ENCODE measurements at places on chromosomes 3 and 15. TPM values are rescaled to one million over a fixed set of nuclear protein-coding genes. Genes with fewer than 3 reads are reported as not detected.

DNA sequence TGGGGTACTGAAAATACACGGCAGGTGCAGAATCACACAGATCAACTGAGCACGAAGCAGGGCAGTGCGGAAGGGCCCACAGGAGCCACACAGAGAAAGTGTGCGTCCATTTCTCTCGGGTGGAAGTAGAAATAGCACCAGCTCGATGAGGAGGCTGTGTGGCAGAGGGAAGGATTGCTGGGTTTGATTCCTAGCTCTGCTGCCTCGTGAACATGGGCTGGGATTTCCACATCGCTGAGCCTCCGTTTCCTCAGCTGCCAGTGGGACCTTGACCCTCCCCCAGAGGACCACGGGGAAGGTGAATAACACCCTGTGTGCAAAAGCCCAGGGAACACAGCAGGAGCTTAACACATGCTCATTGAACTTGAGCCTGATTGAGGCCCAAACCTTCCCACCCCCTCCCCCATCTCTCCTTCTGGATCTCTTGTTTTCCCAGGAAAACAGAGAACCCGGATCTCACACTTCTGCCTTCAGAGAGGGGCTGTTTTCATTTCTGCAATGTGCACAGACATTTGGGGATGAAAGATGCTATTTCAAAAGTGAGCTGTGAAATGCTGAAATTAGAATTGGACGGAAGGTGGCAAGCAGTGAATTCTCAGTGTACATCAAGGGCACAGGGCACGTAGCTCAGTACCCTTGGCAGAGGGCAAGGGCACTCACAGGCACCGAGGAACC lies 38.4 kb downstream of the ABTB1 start:
- no peak overlapping the region for H3K27ac ChIP-seq
- H3K36me3 ChIP-seq: peaks cover 10% of the 10 kb centered on the region
- H3K27me3 ChIP-seq: no peaks in the 10 kb centered on the region

DNA sequence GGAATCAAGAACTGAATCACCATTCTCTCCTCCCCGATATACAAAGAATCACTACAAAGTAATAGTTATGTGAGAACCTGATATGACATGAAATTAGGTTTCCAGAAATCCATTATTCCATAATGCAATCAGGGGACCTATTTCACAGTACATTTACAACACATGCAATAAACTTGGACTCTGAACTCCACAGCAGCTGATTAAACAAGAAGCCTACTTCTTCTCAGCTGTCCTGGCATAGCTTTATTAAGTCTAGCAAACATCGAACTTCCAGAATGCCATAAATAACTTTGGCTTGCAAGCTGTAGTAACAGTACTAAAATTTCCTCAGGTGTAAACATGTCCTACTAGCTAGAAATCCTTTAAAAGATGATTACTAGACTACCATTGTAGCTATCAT lies 17.8 kb downstream of the PDCD10 start:
- H3K36me3 ChIP-seq: peaks cover 12% of the 10 kb centered on the region
- H3K4me3 ChIP-seq: no peak overlapping the region
- H3K4me1 ChIP-seq: no peaks in the 10 kb centered on the region
- no peak overlapping the region for H3K27ac ChIP-seq

GNB4 gene
- 43.8 TPM for total RNA-seq

ASB14 gene
- total RNA-seq: 0.18 TPM

Data from muscle of leg (tissue), 16 donors.